Hippocampal formation (tissue), 2 donors: ENCODE measurements at places on chromosomes 2 and 18.

DNA sequence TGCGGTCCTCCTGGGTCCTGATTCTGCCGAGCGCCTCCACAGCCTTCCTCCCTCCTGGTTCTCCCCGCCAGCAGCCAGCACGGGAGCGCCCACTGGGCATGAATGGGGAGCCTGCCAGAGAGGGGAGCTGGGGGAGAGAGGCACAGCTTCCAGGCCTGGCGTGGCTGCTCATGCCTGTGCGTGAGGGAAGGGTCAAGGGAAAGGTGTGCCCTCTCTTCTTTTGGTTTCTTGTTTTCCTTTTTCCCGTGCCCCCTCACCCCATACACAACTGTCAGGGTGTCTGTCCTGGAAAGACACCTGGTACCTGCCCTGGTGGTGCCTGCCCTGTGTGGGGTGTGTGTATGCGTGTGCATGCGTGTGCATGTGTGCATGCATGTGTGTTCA lies 4.7 kb upstream of the NEURL3 start:
- no peak for DNase-seq

DNA sequence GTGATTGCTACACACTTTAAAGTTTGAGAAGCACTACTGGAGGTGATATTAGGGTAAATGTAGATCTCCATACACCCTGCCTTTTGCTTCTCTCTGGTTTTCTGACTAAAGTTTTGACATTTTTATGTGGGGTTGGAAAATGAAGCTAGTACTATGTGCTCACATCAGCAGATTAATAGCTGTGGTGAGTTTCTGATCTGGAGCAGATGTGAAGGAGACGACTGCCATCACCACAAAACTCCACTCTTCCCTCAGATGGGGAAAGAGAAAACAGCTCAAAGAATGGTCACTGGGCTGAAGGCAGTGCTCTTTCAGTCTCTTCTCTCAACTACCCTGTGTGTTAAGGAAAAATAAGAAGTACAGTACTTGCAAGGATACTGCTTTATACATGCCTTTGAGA lies 37.2 kb downstream of the PLEKHA3 start:
- no peak for DNase-seq

GRCh38 chr2:150211164-150211631 lies 276.3 kb downstream of the RND3 start:
- DNase-seq, result no peak

- no peak for DNase-seq
These were observed 384.7 kb upstream of the RAB12 start for GRCh38 chr18:8224576-8224975.

- DNase-seq, result no peak
These were observed 20.0 kb upstream of the CHRNA1 start for GRCh38 chr2:174784316-174784715.

GRCh38 chr2:233828546-233829192 lies 25.7 kb downstream of the HJURP start:
- no peak for DNase-seq

DNA sequence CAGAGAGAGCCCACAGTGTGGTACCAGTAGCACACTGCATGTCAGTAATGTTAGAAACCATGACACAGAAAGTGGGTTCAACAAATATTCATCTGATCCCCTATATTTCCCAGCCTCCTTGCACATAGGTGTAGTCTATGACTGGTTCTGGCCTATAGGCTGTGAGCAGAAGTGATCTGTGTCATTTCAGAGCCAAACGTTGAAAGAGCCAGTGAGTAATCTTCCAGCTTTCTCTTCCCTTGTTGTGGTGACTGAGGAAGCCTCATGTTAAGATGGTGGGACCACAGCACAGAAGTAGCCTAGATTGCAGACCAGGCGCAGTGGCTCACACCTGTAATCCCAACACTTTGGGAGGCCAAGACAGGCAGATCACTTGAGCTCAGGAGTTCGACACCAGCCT lies 4.1 kb downstream of the TMEM237 start:
- no peak for DNase-seq
